Fibroblast of lung (primary cell): ENCODE measurements at places on chromosomes 16 and 17.

DNA sequence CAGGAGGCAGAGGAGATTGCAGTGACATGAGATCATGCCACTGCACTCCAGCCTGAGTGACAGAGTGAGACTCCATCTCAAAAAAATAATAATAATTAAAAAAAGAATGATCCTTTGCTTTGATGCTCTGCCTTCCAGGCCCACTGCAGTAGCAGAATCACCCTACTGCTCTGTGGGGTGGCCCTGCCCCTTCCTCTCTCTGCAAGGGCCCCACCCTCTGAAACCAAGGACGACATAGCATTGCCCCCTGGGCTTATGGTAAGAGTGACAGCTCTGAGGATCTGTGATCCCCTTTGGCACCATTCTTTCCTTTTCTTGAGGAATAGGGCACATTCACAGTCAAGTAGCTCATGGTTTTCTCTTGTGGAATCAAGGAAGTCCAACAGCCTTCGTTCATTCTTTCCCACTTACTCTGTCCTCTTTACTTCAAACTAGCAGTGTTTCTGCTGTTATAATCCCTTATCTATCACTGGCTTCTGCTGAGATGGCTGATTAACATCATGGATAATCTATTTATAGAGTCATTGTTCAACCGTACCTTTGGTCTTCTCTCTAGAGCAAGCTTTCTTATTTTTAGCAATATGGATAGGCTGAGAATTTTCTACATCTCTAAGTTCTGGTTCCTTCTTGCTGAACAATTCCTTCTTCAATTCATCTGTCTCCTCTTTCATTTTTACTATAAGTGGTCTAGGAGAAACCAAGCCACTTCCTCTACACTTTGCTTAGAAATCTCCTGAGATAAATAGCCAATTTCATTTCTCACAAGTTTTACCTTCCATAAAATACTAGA lies 14.1 kb downstream of the RAD51C start:
- peak; percentile 23 for DNase-seq

GRCh38 chr16:84109598-84110335 lies 7.0 kb downstream of the MBTPS1 start:
- peak; percentile 54 for DNase-seq

GRCh38 chr16:87812200-87812656 lies 46.4 kb upstream of the KLHDC4 start:
- DNase-seq = no peak

DNA sequence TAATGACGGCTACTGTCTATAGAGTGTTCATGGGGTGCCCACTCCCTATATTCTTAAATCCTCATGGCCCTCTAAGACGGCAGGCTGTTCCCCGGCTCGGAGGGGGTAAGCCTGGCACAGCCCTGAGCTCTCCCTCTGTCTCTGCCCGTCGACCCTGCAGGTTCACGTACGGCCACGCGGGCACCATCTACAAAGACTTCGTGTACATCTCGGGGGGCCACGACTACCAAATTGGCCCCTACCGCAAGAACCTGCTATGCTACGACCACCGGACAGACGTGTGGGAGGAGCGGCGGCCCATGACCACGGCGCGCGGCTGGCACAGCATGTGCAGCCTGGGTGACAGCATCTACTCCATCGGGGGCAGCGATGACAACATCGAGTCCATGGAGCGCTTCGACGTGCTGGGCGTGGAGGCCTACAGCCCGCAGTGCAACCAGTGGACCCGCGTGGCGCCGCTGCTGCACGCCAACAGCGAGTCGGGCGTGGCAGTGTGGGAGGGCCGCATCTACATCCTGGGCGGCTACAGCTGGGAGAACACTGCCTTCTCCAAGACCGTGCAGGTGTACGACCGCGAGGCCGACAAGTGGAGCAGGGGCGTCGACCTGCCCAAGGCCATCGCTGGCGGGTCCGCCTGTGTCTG lies 13.2 kb downstream of the KLHL36 start:
- no peak for DNase-seq

GRCh38 chr16:89052191-89052889 lies 41.3 kb upstream of the ACSF3 start:
- peak; percentile 1 for DNase-seq

DNA sequence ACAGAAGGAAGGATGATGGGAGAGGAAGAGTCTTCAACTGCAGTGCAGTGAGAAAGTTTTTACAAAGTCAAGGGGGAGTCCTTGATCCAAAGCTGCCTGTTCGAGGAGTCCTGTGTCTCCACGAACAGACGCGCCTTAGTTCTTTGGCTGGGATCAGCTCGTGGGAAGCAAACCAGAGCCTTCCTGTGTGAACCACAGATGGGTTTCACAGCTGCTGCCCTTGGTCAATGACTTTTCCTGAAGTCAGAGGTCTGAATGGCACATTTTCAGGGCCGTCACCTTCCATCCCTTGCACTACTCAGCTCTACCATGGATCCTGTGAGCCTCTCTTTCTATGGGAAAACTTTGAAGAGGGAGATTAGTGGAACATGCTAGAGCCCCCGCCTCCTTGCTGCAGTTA lies 4.2 kb upstream of the SBK1 start:
- no peak for DNase-seq

- no peak for DNase-seq
These were observed 10.2 kb downstream of the CACNB1 start for GRCh38 chr17:39187152-39187830.

DNA sequence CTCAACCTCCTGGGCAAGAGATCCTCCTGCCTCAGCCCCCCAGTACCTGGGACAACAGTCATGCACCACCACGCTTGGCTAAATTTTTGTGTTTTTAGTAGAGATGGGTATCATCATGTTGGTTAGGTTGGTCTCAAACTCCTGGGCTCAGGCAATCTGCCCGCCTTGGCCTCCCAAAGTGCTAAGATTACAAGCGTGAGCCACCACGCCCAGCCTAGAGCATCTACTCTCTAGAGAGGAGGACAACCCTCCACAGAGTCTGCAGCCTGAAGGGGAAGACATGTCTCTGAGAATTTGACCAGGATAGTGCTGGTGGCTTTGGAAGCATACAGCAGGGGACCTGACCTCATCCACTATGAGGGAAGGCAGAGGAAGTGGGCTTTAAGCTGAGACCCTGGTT lies 4.7 kb upstream of the GRB2 start:
- no peak for DNase-seq

GRCh38 chr17:79798299-79799173 lies 1.7 kb upstream of the CBX8 start:
- no peak for DNase-seq

DNA sequence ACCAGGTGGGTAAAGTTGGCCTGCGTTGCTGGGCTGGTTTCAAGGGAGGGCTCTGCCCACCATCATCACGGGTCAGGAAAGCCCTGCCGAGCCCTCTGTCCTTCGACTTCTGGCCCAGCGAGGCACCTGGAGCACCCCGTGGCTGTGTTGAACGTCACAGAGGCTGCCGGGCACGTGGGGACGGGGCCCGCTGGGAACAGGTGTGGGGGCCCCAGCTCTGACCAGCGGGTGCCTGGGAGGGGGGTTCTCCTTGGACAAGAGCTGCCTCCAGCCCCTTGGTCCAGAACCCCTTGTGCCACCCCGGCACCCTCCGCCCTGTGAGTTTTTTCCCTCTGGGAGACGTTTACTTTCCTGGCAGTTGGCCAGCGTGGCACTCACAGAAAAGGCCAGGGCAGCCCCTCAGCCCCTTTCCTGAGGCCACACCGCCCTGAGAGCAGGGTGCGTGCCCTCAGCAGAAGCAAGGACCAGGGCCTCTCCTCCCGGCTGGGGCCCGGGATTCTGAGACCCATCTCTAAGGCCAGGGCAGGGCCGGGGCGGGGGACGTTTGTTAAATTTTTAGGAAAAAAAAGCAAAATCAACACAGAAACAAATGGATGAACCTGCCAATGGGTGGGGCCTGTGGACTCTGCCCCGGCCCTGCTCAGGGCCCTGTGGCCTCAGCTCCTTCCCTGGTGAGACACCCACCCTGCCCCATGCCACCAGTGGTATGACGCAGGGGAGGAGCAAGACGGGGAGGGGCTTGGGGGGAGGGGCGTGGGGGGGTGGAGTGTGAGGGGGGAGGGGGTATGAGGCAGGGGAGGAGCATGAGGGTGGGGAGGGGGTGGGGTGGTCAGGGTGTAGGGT lies 31.3 kb upstream of the GNG13 start:
- no peak for DNase-seq

DNA sequence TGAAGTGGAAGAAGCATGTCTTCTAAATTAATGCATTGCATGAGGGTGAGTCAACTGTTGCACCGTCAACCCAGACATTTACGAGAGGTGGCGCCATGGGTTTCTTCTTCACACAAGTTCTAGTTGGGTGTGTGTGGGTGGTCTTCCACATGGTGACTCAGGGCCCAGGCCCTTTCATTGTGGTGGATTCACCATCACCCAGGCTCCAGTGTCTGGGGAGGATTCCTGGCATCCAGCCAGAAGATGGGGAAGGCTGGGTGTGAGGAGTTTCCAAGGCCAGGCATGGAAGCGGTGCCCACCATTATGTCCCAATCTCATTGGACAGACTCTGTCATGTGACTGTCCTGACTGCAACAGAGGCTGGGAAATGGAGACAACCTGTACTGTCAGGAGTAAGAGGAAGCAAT lies 21.4 kb upstream of the JPH3 start:
- DNase-seq = peak; percentile 93

DNA sequence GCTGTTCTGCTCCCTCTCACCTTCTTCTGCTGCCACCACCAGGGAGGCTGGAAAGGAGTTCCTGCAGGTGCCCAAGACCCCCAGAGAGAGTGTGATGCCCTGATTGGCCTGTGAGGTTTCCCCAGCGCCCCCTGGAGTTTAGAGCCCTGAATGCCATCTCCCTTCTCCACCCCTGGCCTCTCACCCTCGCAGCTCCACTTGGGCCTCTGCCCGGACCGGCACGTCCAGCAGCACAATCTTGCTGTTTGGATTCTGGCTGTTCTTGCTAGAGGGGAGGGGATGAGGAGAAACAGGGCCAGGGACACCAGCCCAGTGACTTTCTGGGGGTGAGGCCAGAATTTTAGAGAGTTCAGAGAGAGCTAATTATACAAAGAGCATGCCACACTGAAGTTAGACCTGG lies 12.5 kb upstream of the FAM171A2 start:
- no peak for DNase-seq

GRCh38 chr16:88773812-88774291 lies 11.2 kb downstream of the PIEZO1 start:
- peak; percentile 98 for DNase-seq

GRCh38 chr16:86050591-86051367 lies 151.8 kb downstream of the IRF8 start:
- DNase-seq = no peak

DNA sequence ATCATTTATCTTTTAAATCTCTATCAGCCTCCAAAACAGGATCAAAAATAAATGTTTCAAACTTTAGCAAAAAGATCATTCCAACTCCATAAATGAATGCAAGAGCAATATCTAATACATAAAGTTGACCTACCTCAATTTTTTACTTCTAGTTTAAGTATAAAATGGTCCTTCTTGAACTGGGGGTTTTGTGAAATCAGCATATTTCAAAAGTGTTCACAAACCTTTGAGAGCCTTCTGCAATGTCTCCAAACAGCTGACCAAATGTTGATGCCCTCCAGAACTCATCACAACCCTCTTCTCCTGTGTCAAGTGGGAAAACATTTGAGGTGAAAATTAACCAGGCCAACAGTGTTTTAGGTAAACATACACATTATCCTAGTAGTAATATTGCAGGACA lies 7.7 kb downstream of the MED1 start:
- no peak for DNase-seq

DNA sequence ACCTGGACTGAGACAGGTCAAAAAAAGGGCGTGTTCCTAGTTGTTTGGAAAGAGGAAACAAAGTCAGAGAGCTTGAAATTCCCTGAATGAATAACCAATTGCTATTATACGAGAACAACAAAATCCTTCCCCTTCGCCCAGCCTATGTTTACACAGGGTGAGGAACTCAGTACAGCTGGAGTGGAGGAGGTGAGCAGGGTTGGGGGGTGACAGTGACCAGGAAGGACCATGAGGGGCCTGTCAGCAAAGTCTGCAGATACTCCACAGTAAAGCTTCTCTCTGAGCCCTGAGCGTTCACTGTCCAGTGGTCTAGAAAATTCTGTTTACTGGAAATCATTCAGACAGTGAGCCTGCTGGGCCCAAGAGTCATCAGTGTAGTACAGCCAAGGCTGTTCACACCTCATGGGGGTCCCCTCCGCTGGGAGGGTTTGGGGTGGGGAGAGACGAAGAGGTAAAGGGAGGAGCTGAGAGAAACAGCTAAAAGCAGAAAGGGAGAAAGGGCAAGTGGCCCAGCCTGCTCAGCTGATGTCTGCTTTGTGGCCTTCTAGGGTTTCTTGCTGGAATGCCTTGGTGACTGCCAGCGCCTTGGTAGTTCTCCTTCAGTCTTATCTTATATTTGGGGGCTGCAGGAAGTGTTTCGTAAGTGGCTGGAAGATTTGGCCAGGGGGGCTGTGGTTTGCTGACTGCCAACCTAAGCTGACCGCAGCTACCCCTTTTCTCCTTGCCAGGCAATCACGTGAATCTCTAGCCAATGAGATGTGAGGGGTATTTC lies 5.7 kb downstream of the DUSP3 start:
- no peak for DNase-seq

DNA sequence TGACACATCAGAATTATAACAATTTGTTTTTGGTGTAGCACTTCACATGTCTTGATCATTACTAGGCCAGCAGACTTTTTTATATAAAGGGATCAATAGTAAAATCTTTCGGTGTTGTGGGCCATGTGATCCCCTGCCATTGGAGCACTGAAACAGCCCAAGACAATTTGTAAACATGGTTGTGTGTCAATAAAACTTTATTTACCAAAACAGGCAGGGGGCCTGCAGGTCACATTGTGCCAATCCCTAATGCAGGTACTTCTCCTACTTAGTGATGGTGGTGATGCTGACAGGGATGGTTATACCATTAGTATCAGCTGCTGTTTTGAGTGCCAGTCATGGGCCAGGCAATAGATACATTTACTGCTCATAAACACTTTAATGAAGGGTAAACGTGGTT lies 319.9 kb downstream of the SNX29 start:
- DNase-seq = no peak
